ENCODE measurements at places on chromosomes 7 and 10.

- no peak for DNase-seq
These were observed 124.4 kb downstream of the TACC2 start for GRCh38 chr10:122113161-122113944.

- peak; percentile 32 for DNase-seq
These were observed 1.1 kb upstream of the TFAM start for GRCh38 chr10:58384095-58384494.

DNA sequence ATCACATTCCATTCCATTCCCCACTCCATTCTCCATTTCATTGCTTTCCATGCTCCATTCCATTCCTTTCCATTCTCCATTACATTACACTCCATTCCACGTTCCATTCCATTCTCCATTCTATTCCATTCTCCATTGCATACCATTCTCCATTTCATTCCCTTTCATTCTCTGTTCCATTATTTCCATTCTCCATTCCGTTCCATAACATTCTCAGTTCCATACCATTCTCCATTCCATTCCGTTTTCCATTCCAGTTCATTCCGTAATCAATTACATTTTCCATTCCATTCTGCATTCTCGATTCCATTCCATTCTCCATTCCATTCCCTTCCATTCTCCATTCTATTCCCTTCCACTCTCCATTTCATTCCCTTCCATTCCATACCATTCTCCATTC, 86.4 kb downstream of the NSUN6 start:
- DNase-seq, result no peak

GRCh38 chr7:15866753-15867152, 180.3 kb upstream of the MEOX2 start:
- no peak for DNase-seq

GRCh38 chr7:1234881-1235500, 2.3 kb downstream of the UNCX start:
- no peak for DNase-seq

- no peak for DNase-seq
These were observed 40.1 kb upstream of the RET start for GRCh38 chr10:43036481-43037428.

GRCh38 chr7:106337754-106338153, 53.0 kb upstream of the NAMPT start:
- DNase-seq, result no peak

DNA sequence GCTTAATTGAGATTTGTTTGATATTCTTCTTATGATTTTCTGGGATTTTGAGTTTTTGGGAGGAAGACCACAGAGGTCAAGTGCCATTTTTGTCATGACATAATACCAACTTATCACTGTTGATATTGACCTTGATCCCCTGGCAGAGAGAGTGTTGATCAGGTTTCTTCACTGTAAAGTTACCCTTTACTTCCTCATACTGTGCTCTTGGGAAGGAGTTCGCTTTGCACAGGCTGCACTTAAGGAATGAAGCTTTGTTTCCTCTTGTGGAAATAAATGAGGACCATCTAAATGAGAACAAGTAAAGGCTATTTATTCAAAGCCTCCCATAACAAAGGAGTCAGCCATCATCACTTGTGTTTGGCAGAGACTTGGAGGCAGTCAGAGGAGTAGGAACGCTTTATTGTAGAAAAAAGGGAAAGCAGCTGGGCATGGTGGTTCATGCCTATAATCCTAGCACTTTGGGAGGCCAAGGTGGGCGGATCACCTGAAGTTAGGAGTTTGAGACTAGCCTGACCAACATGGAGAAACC, 16.1 kb downstream of the ST7 start:
- no peak for DNase-seq

GRCh38 chr7:100951888-100952560, 2.7 kb downstream of the MUC3A start:
- no peak for DNase-seq

GRCh38 chr7:22438994-22439393, 61.0 kb downstream of the STEAP1B start:
- no peak for DNase-seq

DNA sequence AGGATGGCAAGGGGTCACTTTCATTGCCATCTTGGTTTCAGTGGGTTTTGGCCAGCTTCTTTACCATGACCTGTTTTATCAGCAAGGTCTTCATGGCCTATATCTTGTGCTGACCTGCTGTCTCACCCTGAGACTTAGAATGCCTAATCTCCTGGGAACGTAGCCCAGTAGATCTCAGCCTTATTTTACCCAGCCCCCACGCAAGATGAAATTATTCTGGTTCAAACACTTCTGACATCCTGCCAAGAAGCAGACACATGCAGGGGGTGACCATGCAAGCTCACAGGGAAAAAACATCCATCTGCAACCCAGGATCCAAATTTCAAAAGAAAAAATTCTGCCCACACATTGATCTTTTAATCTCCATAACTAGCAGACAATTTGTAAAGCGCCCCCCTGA, 88.4 kb upstream of the EEPD1 start:
- no peak for DNase-seq

- DNase-seq, result no peak
These were observed 935 bp upstream of the ZNF736 start for GRCh38 chr7:64312826-64313225.

- no peak for DNase-seq
These were observed 24.9 kb upstream of the WDFY4 start for GRCh38 chr10:48659790-48660189.

DNA sequence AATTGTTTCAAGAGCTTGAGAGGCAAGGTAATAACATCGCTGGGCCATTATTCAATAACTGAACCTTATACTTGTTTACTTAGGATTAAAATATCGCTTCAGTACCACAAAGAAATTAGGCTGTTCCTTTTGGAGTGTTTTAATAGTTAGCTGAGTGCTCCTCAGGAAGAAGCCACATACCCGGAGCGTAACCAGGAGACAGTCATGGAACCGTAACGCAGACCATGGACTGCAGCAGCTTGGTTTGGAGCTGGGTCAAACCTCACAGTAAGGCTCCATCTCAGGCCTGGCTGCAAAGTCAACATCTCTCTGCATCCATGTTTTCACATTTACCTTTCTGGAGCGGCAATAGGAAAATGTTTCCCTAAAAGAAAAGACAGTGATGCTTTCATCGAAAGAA, 599.0 kb downstream of the TNS3 start:
- DNase-seq, result no peak

DNA sequence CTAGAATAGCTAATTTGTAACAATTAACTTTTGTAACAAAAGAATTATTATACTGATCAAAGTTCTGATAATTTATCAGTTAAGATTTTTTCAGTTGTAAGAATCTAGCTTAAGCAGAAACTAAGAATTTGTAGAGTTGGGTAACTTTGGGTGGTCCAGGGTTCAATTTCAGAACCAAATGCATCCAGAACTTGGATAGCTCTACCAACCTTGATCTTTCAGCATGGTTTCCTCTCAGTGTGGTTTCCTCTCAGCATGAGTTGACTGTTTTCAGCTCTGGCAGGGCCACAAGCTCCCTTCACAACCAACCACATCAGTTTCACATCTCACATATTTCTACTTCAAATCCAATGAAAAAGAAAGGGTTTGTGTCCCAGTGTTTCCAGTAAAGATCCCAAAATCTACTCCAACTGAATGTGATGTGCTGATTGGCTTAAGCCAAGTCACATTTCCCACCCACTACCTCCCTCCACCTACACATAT, 3.3 kb upstream of the FAS start:
- DNase-seq, result no peak

DNA sequence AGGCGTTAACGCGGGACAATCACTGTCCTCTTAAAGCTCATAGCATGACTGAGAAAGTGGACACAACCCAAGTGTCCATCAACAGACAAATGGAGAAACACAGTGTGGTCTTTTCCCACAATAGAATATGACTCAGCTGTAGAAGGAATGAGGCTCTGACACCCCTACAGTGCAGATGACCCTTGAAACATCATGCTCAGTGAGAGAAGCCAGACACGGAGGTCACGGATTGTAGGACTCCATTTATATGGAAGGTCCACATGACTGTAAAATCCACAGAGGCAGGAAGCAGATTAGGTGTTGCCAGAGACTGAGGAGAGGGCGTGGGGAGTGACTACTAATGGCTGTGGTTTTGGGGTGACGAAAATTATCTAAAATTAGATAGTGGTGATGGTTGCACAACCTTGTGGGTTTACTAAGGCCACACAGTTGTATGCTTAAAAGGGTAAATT, 6.1 kb upstream of the NCAPG2 start:
- DNase-seq, result no peak

DNA sequence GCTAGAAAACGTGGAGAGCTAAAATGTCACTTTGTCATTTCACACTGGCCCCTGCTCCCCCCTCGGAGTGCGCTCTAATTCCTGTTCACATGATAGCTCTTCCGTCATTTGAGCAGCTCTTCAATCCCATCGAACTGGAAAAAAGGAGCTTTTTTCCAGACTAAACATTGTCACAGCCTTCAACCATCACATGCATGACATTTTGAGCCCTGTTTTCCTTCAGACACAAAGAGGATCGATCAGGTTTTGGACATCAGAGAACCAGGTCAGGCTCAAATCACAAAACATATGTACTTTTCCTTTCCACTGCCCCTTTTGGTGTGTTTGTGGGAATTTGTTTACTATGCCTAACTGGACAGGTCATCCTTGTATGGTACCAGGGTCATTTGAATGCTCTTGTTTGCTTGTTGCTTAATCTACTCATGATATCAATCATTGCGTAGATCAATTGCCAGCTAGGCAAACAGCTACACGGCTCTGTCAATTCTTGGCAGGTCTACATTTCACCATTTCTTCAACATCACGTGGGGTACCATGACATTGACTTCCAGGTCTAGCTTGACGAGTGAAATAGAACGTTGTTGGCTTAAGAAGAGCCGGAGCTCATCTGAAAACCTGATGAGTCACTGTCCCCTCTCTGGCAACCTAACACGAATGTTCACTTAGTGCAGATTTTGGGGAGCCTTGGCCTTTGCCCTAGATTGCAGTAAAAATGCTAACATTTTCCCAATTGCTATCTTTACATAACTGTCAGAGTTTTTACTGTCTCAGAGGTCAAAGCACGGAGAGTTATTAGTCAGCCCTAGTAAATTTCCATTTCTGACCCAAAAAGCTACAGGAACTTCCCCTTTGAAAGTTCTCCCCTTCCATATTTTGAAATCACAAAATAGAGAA, 87.3 kb downstream of the LYZL2 start:
- DNase-seq, result no peak

DNA sequence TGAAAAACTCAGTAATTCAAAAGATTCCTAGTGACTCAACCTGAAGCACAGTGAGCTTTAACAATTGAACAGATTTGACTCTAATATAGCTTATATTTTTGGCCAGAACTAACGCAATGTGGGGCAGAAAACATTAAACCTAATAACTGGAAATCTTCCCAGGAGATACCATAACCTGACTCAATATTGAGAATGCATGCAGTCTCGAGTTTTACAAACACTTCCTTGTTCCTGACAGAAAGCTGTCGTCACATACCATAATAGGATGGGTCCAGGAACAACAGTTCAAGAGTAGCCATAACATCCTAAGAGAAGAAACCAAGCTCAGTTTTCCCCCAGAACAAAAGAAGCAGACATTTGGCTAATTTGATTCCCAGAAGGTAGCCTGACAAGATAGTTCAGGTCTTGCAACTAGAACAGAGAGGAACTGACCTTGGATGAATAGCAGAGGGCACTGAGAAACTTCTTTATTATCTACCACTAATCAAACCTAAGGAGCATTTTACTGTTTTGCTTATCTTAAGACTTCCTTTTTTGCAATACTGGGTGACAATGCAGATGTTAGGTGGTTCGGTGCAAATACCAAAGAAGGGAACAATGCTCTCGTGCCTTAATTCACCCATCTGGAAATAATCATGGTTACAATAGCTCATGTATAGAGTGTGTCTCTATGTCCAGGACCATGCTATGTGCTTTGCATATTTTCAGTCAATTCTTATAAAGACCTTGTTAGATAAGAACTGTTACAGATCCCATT, 38.6 kb upstream of the ACSL5 start:
- DNase-seq, result no peak

- no peak for DNase-seq
These were observed 50.4 kb downstream of the RBM33 start for GRCh38 chr7:155694851-155695250.

DNA sequence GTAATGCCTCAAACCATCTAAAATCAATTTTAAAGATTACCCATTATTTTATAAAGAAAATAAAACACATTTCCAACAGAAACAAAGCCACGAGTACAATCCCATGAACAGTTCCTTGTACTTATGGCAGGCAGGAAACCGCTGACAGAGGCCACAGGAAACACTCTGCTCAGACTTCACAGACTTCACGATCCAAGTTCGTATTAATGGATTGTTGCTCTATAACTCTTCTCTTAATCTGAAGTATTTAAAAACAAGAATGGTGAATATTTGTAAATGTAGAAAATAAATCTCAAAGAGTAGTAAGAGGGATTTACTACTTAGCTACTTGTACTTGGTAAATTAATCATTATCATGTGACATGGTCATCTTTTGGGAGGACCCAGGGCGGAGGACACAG, 78.3 kb downstream of the SNX10 start:
- DNase-seq, result no peak

DNA sequence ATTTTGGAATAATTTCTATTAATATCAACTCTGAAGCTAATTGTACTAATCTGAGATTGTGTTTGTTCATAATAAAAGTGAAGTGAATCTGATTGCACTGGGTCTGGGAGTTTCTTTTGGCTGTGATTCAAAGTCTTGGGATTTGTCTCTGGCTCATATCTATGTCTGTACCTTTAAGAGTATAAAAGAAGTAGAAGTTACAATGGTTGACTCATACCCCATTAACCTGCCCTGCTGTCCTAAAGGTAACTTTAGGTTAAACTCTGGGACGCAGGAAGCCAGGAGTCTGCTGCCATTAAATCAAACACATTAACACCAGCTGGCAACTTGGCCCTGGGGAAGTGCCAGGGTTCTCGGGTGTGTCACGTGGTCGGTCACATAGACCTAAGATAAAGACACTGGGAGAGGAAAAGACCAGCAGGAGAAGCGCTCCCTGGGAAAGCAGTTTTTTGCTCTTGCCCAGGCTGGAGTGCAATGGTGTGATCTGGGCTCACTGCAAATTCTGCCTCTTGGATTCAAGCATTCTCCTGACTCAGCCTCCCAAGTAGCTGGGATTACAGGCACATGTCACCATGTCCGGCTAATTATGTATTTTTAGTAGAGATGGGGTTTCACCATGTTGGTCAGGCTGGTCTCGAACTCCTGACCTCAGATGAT, 17.8 kb downstream of the SCD start:
- DNase-seq, result no peak

DNA sequence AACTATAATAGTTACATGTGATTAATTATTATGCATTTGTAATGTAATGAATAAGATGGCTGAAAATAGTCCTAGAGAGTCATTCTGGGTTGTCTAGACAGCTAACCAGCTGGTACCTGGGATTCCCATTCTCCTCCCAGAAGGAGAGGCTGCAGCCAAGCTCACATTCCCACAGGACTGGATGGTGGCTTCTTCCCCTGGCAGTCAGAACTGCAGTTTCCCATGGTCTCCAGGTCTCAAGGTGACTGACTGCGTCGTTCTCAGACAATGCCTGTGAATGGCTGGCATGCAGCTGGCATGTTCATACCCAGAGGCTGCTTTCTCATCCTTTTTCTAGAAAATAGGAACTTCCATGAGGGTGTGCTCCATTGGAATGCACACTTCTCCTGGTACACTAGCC, 21.3 kb downstream of the TAS2R16 start:
- no peak for DNase-seq

GRCh38 chr10:119669331-119669730, 18.2 kb downstream of the BAG3 start:
- DNase-seq, result no peak

GRCh38 chr7:20113427-20114027, 103.7 kb downstream of the MACC1 start:
- DNase-seq, result peak; percentile 33

All from GM06990 (cell line).